Activated T-helper 2 cell treated with anti-CD3 and anti-CD28 coated beads, Interferon-gamma antibody, Interleukin-2, Interleukin-4, amounts not matched to agents 10 μg/mL and 5 μg/mL and 100 μg/mL, durations not matched to agents 14 hours and 24 hours and 36 hours (primary cell): ENCODE measurements at places on chromosomes 1 and 21.

DNA sequence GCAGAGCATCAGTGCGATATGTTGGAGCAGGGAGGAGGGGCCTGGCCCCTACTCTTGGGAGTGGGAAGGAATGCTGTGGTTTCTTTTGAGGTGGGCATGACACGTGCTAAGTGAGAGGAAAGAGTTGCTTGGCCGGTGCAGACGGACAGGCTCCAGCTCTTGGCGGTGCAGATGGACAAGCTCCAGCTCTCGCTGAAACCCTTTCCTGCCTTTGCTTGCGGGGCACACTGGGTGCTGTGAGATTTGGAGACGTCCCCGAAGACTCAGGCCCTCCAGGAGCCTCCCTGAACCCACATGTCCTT lies 15.9 kb downstream of the PDXK start:
- H3K27me3 ChIP-seq, result no peaks in the 10 kb centered on the region
- no peak overlapping the region for H3K4me3 ChIP-seq

DNA sequence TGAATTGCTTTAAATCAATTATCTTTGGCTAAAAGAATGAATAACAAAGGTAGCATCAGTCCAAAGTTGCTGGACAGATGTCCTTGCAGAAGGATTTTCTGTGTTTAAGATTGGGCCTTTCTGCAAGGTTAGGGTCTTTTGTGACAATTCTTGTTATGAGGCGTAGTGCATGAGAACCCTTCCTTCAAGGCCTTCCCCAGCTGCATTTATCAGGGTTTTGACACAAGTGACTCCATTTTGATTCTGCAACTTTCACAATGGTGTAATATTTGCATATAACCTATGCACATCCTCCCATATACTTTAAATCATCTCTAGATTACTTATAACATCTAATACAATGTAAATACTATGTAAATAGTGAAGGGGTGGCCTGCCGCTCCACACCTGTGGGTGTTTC lies 1.1 kb upstream of the SETD4 start:
- peaks cover 23% of the 10 kb centered on the region for H3K36me3 ChIP-seq
- no peak for DNase-seq
- H3K27ac ChIP-seq, result no peak overlapping the region
- peaks cover 23% of the 10 kb centered on the region for H3K4me1 ChIP-seq
- H3K4me3 ChIP-seq, result no peak overlapping the region
- H3K27me3 ChIP-seq, result no peaks in the 10 kb centered on the region

GRCh38 chr1:220879509-220880361 lies 492 bp downstream of the HLX start:
- peak overlapping the region; percentile 33 for H3K27ac ChIP-seq
- peak overlapping the region; percentile 85 for H3K4me3 ChIP-seq
- peaks cover 31% of the 10 kb centered on the region for H3K4me1 ChIP-seq
- no peak for DNase-seq
- peaks cover 68% of the 10 kb centered on the region for H3K27me3 ChIP-seq

GRCh38 chr1:110857964-110858948 lies 14.7 kb upstream of the CD53 start:
- no peak overlapping the region for H3K4me3 ChIP-seq
- H3K27ac ChIP-seq, result peak overlapping the region; percentile 51
- no peaks in the 10 kb centered on the region for H3K36me3 ChIP-seq
- peaks cover 9% of the 10 kb centered on the region for H3K27me3 ChIP-seq
- no peak for DNase-seq
- H3K4me1 ChIP-seq, result peaks cover 27% of the 10 kb centered on the region

GRCh38 chr1:211825980-211826379 lies 4.6 kb downstream of the LPGAT1 start:
- no peak overlapping the region for H3K27ac ChIP-seq
- H3K4me3 ChIP-seq, result no peak overlapping the region
- peaks cover 28% of the 10 kb centered on the region for H3K4me1 ChIP-seq
- no peak for DNase-seq
- H3K36me3 ChIP-seq, result peaks cover 31% of the 10 kb centered on the region

- H3K27me3 ChIP-seq, result peaks cover 14% of the 10 kb centered on the region
- no peak for DNase-seq
- H3K4me3 ChIP-seq, result peak overlapping the region; percentile 65
- H3K36me3 ChIP-seq, result peaks cover 68% of the 10 kb centered on the region
Measured at GRCh38 chr1:235642943-235643371, 6.6 kb downstream of the GNG4 start.

GRCh38 chr1:176551146-176551545 lies 88.2 kb downstream of the PAPPA2 start:
- H3K27me3 ChIP-seq, result peaks cover 10% of the 10 kb centered on the region
- H3K4me1 ChIP-seq, result no peaks in the 10 kb centered on the region
- DNase-seq, result no peak
- no peaks in the 10 kb centered on the region for H3K36me3 ChIP-seq
- H3K27ac ChIP-seq, result no peak overlapping the region

GRCh38 chr1:60510162-60510561 lies 436.6 kb upstream of the C1orf87 start:
- no peak overlapping the region for H3K4me3 ChIP-seq
- H3K36me3 ChIP-seq, result no peaks in the 10 kb centered on the region
- no peaks in the 10 kb centered on the region for H3K4me1 ChIP-seq
- no peak overlapping the region for H3K27ac ChIP-seq
- no peaks in the 10 kb centered on the region for H3K27me3 ChIP-seq
